Kidney capillary endothelial cell (primary cell): ENCODE measurements at places on chromosomes 1 and 21.

DNA sequence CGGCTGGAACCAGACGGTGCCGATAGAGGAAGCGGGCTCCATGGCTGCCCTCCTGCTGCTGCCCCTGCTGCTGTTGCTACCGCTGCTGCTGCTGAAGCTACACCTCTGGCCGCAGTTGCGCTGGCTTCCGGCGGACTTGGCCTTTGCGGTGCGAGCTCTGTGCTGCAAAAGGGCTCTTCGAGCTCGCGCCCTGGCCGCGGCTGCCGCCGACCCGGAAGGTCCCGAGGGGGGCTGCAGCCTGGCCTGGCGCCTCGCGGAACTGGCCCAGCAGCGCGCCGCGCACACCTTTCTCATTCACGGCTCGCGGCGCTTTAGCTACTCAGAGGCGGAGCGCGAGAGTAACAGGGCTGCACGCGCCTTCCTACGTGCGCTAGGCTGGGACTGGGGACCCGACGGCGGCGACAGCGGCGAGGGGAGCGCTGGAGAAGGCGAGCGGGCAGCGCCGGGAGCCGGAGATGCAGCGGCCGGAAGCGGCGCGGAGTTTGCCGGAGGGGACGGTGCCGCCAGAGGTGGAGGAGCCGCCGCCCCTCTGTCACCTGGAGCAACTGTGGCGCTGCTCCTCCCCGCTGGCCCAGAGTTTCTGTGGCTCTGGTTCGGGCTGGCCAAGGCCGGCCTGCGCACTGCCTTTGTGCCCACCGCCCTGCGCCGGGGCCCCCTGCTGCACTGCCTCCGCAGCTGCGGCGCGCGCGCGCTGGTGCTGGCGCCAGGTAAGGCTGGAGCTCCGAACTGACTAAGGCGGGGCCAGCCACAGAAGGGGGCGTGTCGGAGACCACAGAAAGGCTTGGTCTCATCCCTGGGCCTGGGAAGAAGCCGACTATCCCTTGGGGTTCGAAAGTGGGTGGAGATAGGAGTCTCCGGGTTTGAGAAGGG is 486 bp downstream of the SLC27A3 start:
- DNase-seq = no peak

DNA sequence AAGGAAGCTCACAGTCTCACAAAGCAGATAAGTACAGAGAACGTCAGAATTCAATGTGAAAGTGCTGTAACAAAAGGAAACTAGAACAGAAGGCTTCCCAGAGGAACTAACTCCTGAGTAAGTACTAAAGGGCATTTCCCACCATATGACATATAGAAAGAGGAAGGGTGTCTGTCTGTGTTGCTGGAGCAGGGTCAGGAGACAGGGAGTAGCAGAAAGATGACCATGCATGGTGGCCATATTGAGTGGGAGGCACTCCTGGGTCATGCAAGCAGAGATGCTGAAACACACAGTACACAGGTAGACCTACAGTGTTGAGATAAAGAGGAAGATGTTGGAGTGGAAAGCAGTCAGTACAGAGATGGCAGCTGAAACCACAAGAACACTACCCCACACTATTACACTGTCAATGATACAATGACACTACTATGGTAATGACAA is 47.3 kb downstream of the SLC25A24 start:
- no peak for DNase-seq

GRCh38 chr1:230708631-230709580 is 5.0 kb downstream of the AGT start:
- no peak for DNase-seq

DNA sequence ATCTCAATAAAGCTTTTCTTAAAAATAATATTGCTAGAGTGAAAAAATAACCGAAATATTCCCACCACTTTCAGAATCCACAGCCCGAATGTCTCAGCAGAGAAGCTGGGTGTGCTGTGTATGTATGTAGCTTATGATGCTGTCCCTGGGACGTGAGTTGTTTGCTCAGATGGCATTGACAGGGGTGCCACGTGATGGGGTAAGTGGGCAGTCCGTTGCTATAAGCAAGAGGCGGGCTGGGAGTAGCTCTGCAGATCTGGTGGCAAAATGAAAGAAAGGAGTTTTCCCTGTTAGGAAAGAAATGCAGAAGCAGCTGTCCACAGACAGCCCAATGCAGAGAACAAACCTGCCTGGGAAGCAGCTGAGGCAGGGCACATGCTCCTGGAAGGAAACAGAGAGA is 3.8 kb upstream of the FAM20B start:
- no peak for DNase-seq

DNA sequence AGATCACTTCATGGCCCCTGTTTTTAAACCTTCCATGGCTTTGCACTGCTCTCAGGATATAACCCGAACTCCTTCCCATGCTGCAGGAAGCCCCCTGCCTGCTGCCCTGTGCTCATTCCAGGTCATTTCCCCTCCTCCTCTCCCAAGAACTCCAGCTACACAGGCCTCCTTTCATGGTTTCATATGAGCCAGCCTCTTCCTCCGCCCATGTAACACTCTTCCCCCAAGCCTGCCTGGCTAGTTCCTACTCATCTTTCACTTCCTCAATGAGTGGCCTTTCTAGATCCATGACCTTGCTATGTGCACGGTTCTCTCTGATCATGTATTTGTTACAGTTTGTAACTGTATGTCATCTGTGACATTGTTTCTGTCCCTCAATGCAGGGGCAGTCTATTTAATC is 3.1 kb upstream of the NCF2 start:
- no peak for DNase-seq

- DNase-seq = no peak
Measured at GRCh38 chr1:161688946-161689345, 18.1 kb upstream of the FCRLA start.

- DNase-seq = no peak
Measured at GRCh38 chr21:41653954-41654491, 112.8 kb downstream of the RIPK4 start.

- DNase-seq = no peak
Measured at GRCh38 chr1:181352695-181353094, 130.6 kb upstream of the CACNA1E start.

GRCh38 chr1:230342019-230342418 is 84.1 kb downstream of the PGBD5 start:
- DNase-seq = no peak

DNA sequence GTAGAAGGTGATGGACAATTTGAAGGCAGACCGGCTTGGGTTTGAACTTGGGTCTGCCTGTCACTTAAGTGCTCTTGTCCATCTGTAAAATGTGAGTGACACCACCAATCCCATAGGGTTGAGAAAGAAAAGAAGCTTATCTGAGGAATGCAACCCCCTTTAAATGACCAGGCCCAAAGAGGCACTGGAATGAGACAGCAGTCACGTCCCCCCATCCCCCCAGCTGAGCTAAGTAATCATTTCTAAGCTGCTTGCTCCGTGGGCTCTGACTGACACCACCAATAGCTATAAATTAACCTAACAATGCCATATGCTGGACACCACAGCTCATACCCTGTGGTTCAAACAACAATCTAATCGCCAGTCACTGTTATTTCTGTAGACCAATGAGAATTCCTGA is 15.1 kb downstream of the LCA5L start:
- DNase-seq = no peak

GRCh38 chr1:50570066-50570468 is 146.8 kb upstream of the DMRTA2 start:
- DNase-seq = no peak

DNA sequence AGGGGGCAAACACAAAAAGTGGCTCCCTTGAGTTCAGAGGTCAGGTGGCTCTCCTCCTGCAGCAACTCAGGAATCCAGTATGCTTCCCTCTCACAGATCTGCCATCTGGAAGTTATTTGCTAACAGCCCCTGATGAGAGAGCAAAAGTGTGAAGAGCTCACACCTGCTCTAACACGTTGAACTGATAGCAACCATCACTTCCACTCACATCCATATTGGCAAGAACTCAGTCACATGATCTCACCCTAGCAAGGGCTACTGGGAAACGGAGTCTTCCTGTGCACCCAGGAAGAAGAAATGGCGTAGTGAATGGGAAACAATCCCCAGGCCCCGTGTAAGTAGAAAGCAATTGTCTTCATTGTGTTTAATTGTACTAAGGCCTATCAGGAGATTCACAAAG is 20.7 kb upstream of the SLC45A1 start:
- DNase-seq = no peak

DNA sequence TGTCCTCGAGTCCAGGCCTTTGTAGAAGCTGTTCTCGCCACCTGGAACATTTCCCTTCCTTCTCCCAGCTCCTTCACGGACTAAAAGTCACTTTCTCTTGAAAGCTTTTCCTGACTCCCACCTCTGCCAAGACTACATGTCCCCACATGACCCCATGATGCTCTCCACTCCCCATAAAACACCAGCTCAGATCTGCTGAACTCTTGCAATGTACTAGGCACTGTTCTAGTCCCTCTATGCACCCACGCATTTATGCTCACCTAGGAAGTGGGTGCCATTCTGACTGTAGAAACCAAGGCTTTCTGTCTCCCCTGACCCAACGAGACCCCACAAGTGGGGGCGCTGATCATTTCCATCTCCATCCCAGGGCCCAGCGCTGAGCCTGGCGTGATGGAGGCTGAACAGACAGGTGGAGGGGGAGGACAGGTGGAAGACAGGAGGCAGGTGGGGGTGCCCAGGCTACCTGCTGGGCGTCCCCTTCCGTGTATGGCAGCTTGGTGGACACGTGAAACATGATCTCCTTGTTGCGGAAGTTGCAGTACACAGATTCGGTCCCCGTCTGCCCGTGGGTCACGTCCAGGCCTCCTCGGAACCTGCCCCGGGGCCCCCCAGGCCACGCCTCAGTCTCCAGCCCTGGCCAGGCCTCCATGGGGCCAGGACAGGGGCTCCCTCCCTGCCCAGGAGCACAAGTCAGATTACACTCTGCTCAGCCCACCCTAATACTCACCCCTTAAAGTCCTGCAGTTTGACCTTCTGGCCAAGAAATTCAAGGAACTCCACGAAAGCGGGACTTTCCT is 58.0 kb downstream of the RAP1GAP start:
- no peak for DNase-seq

DNA sequence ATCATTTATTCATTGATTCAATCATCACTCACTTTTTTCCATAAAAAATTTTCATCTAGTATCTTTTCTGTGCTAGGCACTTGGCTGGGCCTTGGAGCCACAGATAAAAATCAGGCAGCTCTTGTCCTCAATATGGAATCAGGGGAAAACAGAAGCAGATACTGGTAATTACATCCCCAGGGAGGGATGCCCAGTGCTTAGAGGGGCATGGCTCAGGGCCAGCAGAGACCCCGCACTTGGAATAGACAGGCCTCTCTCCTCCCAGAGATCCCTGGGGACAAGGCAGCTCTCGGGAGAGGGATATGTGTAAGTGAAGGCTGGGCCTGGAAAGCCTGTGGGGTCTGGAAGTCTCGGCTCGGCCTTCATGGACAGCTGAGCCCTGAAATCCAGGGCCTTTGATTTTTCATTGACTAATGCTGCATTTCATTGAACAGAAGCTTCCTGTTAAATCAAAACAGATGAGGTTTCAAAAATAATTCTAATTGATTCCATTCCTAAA is 180.4 kb downstream of the FOXD2 start:
- DNase-seq = no peak

- DNase-seq = no peak
Measured at GRCh38 chr1:201466492-201466891, 2.5 kb downstream of the PHLDA3 start.

DNA sequence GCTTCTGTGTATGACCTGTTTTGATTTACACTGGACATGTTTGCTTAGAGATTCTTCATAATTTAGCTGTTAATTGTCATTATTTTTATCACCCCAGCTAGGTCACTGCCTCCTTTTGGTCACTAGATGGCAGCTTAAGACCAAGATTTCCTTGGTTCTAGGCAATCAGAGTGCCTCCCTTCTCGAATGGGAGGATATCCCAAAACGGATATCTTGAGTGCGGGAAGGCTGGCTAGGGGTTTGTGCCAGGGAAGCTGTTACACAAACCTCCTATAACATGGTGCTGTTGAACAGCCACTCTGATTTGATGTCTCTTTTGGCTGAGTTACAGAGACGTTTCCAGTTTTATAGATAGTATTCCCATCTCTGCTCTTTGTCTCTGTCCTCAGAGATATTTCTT is 283.5 kb downstream of the S1PR1 start:
- peak; percentile 44 for DNase-seq

DNA sequence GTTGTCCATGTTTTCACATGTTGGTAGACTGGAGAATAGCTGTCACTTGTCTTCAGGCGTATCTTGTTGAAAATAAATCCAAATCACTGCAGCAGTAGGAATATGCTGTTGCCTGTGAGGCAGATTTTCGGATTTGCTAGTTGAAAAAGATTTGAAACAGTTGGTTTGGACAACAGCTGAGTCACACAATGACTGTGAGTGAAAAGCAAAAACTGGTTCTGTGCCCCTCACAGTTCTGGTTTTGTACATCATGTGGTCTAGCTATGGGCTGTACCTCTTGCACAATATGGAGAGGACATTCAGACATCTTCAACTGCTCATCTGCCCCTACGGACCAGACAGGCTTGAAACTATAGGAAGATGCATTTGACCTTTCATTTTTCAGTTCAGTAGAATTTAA is 1.8 kb downstream of the ARF1 start:
- DNase-seq = no peak

GRCh38 chr1:83527987-83528386 is 470.9 kb downstream of the TTLL7 start:
- DNase-seq = no peak

- peak; percentile 70 for DNase-seq
Measured at GRCh38 chr1:183180218-183180617, 5.8 kb upstream of the LAMC2 start.

DNA sequence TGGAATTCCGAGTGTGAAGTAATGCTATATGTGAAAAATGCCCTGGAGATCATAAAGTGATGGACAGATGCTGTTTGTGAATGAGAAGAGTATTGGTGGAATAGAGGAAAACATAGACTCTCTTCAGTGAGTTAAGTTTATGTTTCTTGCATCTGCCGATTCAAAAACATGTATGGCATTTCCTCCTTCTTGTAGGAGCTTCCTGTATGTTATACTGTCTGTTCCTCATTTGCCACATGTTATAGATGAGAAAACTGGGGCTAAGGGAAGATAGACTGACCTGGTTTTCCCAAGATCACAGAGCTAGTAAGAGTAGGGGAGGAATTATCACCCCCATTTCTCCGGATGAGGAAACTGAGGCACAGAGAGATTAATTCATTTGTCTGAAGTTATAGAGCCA is 41.1 kb upstream of the IL20 start:
- no peak for DNase-seq

DNA sequence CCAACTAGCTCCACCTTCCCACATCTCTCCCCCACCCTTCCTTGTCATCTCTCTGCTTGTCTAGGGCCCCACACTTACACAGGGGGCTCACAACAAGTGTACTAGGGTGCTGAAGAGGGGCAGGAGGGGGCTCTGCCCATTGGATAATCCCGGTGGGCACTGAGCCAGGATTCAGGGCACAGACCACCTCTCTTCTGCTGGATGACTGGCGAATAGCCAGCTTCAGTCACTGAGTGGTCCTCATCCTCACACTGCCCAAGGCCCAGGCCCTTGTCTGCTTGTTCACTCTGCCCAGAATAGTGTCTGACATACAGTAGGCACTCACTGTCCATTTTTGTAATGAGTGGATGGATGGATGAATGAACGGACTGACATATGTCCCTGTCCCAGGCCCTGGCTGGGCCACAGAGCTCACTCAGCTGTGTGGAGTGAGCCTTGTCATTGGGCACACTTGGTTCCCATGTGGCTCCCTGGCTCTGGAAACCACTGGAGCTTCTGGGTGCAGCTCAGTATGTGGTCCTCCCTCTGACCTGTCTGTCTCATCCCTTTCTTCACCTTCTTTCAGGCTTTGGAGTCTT is 36.6 kb downstream of the FOXO6 start:
- DNase-seq = no peak

GRCh38 chr1:152125834-152126443 is 10.7 kb upstream of the TCHH start:
- no peak for DNase-seq
